ENCODE measurements at places on chromosomes 13 and 19.
A peak's percentile ranks its signal among the peaks of the same experiment; 100 is the strongest.

GRCh38 chr19:10334588-10335351 is 1.4 kb upstream of the RAVER1 start:
- DNase-seq, result peak; percentile 27

GRCh38 chr13:42041684-42042035 is 6.8 kb upstream of the DGKH start:
- peak; percentile 52 for DNase-seq

DNA sequence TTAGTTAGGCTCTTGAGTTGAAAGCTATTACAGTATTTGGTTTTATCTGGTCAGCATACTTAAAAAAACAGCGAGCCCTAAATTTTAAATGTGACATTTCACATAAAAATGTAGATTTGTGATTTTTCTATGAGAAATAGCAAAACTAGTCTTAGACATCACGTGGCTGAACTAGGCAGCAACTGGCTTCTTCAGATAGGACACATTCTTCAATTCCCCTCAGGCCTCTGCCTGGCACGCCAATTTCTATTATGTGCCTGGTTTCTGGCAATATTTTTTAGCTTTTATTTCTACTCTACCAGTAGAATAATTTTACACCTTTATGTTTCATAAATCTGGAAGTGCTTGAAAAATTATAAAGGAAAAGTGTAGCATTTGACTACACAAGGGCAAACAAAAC is 433.7 kb downstream of the DIAPH3 start:
- no peak for DNase-seq

GRCh38 chr19:50325310-50326100 is 3.7 kb downstream of the KCNC3 start:
- DNase-seq, result peak; percentile 75

GRCh38 chr13:24670961-24671381 is 9.2 kb upstream of the ATP12A start:
- no peak for DNase-seq

GRCh38 chr13:40485611-40486517 is 180.6 kb downstream of the FOXO1 start:
- peak; percentile 13 for DNase-seq
